Hematopoietic multipotent progenitor cell treated with erythropoietin and hydrocortisone succinate and interleukin-3 and kit ligand, for 6 days (in vitro differentiated cells): ENCODE measurements at places on chromosomes 5 and 9.

DNA sequence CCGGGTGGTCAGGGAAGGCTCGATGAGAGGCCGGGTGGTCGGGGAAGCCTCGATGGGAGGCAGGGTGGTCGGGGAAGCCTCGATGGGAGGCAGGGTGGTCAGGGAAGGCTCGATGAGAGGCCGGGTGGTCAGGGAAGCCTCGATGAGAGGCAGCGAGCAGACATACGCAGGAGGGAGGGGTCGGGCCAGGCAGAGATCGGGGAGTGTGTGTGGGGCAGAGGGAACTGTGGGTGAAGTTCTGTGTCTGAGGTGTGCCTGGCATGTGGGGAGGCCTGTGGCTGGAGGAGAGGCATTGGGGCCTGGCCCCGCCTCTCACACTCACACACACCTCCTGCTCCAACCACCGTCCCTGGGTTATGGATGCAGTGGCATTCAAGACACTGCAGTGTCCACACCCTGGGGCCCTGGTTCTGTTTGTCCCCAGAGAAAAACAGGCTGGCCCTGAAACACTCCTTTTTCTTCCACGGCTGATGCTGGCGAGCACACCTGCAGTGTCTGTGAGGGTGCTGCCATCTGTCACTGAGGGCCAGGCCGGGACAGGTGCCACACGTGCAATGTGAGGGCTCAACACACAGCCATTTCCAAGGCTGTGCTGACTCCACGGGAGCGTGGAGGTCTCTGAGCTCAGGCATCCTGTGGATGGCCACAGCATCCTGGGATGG lies 6.5 kb upstream of the PLEKHG4B start:
- DNase-seq = no peak

GRCh38 chr5:109880907-109881685 lies 191.4 kb downstream of the MAN2A1 start:
- DNase-seq = no peak

DNA sequence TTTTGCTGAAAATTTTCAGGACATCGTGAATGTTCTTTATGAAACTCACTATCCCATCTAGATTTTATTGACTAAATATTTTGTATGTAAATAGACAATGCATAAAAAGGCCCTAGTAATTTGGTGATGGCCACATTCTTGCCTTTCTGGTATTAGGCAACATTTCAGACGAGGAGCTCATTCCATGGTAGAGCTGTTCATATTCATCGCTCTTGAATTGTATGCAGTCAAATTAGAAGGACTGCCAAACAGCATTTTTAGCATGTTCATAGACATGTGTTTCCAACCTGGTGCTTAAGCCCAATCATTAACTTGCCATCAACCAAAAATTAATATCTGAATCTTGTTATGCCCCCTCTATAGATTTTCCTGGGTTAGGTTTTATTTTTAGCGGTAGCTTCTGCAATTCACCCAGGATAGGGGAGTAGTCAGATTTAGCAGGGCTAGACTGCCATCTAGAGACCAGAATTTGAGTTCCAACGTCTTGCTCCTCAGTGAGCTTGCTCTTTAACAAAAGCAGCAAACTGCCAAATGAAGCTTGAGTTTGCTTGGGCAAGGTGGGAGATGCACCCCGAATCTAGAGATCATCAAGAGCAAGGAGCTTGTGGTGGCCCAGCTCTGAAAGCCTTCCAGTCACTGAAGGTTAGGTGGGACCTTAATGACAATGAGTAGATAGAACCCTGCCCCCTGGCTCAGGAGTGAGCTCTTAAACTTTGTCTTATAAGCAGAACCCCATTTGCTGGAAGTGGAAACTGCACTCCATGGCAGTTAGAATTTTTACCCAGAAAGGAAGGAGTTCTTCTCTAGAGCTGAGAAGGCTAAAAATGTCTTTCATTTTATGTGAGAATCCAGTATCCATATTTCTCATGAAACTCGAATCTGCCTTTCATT lies 456.2 kb downstream of the RASEF start:
- DNase-seq = peak; percentile 53

- no peak for DNase-seq
Measured at GRCh38 chr9:5909976-5910375, 19.3 kb downstream of the MLANA start.

GRCh38 chr5:150640311-150641005 lies at the start of gene SYNPO:
Gene SYNPO, plus strand, starts transcription at chr5:150640660. Its CDS starts 7,616 bp downstream, at chr5:150648276.
- no peak for DNase-seq

DNA sequence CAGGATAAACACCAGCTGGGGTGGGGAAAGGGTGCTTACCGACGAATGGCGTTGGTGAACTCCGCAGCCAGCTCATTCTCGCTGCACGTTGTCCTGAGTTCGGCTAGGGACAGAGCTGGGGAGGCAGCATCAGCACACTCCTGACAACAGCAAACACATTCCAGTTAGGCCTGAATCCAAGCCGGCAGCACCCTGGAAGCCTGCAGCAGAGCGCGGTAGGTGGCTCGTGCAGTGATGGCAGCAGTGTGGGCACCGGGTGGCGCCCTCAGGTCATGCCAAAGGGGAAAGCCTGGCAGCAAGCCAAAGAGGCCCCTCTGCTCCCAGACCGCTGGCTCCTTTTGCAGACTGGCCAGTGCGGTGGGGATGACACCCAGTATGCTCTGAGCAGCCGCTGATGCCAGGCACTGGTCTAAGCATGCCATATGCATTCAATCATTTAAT lies 66.9 kb downstream of the DCP2 start:
- DNase-seq = peak; percentile 47

- no peak for DNase-seq
Measured at GRCh38 chr5:167940911-167941310, 350.5 kb upstream of the WWC1 start.

- peak; percentile 30 for DNase-seq
Measured at GRCh38 chr9:116390303-116391228, 237.0 kb downstream of the PAPPA start.

DNA sequence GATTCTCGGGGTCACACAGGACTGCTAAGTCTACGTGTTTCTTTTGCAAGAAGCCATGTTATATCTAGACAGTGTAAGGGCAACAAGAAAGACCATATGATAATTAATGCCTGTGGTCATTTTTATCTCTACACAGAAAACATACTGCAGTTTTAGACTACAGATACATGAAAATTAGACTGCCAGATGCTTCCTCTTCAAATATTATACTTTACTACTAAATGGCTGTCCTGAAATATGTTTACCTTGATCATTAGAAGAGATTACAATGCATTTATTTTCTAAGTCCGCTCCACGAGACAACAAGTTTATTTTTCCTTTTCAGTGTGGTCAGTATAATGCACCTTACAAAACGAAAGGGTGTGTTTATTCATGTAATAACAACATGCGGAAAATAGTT lies 147.6 kb downstream of the KIAA0825 start:
- no peak for DNase-seq

DNA sequence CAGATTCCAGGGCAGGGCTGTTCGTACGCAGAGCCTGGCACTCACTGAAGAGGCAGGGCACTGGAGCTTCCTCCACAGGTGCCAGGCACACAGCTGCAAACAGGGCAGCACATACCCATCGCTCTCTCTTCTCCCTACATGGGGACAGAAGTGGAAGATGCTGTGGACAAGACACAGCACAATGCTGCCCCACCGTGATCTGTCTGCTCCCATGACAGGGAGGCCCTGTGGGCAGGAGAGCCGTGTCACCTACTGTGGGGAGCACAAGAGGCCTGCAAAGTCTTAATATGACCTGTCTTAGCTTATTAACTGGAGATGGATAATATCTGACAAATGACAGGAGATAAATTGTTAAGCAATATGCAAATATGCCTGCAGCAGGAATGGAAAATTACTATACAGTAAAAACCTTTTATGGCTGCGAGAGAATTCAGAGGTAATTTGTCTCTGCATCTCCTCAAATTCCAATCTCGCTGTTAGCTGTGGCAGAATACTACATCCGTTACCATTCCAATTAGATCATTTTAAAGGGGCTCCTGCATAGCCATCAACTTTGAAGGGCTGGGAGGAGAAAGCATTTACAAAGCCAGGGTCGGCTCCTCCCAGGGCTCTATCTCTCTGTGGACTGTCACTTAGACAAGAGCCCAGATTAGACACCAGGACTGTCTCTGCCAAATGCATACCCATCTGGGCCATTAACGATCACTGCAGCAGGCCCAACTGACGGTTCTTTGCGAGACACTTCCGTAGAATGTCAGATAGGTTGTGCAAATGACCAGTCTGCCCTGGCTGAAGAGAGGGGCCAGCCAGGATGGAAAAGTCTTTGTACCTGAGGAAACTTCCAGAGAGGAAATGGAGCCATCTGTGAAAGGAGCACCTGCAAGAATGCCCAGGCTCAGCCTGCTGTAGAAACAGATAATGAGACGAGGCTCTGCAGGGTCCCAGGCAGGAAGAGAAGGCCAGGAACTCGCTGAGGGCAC lies 90.7 kb upstream of the FSTL4 start:
- DNase-seq = no peak
